ENCODE measurements at places on chromosomes 7 and 10.

- no peak for DNase-seq
These were observed 7.0 kb upstream of the RPEL1 start for GRCh38 chr10:103238506-103239252.

GRCh38 chr10:52756966-52757365, 15.6 kb downstream of the MBL2 start:
- no peak for DNase-seq

- no peak for DNase-seq
These were observed 14.9 kb downstream of the ZC3HAV1 start for GRCh38 chr7:139094596-139094995.

- DNase-seq = no peak
These were observed 171.6 kb upstream of the MKI67 start for GRCh38 chr10:128297709-128298378.

GRCh38 chr10:101573885-101574753, 13.9 kb downstream of the POLL start:
- DNase-seq = no peak

DNA sequence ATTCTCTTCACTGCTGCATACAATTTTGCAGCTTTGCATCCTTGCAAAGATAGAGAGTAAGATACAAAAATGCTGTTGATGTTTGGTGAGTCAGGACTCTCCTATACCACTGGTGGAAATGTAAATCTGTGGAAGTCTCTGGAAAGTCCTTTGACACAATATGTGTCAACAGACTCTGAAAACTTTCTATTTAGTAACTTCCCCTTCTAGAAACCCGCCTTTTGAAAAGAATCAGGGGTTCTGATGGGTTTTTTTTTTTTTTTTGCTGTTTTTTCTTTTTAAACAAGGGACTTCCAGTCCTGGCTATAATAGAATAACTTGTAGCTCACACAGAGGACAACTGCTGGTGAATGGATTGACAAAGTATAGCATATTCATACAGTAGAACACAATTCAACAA, 16.4 kb downstream of the NOD1 start:
- DNase-seq = no peak

DNA sequence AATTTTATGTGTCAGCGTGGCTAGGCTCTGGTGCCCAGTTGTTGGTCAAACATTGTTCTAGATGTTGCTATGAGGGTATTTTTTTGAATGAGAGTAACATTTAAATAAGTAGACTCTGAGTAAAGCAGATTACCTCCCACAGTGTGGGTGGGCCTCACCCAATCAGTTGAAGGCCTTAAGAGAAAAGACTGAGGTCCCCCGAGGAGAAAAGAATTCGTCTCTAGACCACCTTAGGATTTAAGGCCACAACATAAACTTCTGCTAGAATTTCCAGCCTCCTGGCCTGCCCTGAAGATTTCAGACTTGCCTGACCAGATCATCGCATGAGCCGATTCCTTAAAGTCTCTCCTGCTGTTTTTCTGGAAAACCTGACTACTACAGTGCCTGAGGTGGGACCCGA, 45.1 kb upstream of the SRGN start:
- DNase-seq = no peak

DNA sequence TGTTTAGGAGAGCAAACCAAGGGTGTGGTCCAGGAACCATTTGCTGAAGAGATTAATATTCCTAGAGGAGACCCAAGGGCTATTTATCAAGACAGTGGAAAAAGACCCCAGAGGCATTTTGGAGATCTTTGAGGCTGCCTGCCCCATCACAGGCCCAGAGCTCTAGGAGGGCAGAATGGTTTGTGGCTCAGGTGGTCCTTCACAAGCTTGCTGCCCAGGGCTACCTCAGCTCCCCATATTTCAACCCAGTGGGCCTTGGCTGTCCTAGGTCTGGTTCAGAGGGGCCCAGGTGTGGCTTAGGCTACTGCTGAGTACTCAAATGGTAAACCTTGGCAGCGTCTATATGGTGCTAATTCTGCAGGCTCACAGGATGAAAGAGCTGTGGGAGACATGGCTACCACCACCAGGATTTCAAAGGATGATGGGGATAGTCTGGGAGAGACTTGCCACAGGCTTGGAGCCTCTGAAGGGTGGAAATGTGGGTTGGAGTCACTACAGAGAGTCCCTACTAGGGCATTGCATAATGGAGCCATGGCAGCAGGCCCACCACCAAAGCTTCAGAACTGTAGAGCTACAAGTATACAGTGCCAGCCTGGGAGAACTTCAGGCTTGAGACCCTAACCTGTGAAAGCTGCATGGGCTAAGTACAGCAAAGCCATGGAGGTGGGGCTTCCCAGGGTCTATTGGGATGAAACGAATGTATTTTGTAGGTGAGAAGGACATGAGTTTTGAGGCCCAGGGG, 24.3 kb downstream of the PTEN start:
- no peak for DNase-seq

GRCh38 chr10:391305-391704, 256.1 kb downstream of the ZMYND11 start:
- no peak for DNase-seq

GRCh38 chr10:132281915-132282666, 25.7 kb downstream of the STK32C start:
- peak; percentile 20 for DNase-seq

DNA sequence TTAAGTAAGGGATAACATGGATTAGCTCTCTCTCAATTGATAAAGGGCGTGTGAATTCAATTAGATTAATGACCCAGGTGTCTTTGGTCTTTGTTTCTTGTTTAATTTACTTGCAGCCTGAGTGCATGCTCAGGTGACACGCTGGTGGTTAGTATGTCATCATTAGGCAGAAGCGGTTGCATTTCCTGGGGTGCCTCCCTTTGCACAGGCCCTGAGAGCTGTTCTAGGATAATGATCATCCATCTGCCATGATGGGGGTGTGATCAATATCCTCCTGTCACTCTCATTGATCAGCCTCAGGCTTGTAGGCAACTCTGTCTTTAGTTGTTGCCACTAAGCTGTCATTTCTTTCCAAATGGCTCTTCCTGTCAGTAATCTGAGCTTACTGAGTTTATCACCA, 99.6 kb upstream of the NPS start:
- DNase-seq = no peak

DNA sequence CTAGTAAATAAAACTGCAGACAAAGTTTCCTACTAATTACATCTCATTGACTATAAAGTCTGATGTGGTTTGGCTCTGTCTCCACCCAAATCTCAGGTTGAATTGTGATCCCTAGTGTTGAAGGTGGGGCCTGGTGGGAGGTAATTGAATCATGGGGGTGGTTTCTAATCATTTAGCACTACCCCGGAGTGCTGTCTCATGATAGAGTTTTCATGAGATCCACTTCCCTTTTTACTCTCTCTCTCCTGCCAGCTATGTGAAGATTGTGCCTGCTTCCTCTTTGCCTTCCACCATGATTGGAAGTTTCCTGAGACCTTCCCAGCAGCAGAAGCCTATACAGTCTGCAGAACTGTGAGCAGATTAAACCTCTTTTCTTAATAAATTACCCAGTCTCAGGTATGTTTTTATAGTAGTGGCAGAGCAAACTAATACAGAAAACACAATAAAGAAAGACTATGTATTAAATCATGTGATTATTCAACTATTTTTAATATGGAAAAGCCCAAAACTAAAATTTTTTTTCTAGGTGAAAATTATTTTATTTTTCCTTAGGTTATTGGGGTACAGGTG, 232.1 kb downstream of the FZD1 start:
- no peak for DNase-seq

- DNase-seq = no peak
These were observed 44.8 kb upstream of the KCNIP2 start for GRCh38 chr10:101888251-101888949.

DNA sequence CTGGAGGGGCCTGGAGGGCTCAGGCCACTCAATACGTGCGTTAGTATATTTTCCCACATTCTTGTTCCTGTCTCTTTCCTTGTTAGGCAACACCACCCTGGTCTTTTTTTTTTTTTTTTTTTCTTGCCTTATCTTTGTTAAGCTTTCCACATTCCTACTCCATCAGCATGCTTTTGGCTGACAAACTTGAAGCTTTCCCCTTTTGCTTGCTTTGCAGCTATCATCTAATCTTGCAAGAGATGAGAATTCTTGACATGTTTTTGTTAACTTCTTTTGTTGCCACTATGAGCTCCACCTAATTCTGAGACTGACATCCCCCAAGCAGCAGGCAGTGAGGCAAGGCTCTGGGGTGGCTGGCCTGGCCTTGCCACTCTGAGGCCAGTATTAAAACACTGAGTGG, 52.5 kb upstream of the NRP1 start:
- DNase-seq = no peak

DNA sequence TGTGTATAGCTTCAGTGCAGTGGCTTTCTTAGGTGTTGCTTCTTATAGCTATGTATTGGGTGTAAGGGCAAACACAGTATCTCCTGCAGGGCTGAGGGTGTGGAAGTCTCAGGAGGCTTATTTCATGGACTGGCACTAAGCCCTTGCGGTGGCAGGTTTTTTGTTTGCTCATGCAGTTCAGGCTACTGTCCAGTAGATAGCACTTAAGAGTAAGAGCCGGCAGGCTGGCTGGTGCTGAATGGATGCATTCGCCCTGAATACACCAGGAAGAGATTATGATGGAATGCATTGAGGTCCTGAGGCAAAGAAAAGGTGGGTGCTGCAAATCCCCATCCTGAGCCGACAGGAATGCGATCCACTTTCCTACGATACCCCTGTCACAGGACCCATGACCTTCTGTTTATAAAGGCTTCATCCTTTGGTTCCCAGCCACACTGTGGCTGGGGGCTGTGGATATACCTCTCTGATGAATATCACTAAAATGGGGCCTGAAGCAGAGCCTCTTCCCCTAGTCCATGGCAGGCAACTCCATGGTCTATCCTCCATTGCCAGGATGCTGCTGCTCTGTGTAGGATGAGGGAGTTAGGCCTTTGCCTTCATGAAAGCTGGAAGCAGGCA, 44.9 kb downstream of the ANXA8 start:
- DNase-seq = peak; percentile 0

GRCh38 chr7:2824026-2824677, 20.0 kb downstream of the GNA12 start:
- no peak for DNase-seq

DNA sequence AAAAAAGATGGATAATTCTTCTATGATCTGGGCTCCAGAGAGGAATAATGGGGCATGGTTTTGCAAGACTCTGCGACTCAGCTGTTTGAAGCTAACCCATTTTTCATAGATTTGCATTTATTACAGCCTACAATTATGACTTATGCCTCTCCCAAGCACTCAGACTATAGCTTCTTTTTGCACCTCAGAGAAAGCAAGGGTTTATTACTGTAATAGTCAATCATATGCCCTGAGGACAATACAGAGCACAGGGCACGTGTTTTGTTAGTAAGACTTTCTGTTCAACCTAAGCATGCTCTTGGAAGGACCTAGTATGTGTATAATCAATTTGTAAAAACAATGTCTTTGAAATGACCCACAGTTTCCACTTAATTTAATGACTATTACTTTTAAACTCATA, 221.2 kb downstream of the PARD3 start:
- no peak for DNase-seq

GRCh38 chr7:112010109-112010508, 196.1 kb downstream of the DOCK4 start:
- DNase-seq = no peak

DNA sequence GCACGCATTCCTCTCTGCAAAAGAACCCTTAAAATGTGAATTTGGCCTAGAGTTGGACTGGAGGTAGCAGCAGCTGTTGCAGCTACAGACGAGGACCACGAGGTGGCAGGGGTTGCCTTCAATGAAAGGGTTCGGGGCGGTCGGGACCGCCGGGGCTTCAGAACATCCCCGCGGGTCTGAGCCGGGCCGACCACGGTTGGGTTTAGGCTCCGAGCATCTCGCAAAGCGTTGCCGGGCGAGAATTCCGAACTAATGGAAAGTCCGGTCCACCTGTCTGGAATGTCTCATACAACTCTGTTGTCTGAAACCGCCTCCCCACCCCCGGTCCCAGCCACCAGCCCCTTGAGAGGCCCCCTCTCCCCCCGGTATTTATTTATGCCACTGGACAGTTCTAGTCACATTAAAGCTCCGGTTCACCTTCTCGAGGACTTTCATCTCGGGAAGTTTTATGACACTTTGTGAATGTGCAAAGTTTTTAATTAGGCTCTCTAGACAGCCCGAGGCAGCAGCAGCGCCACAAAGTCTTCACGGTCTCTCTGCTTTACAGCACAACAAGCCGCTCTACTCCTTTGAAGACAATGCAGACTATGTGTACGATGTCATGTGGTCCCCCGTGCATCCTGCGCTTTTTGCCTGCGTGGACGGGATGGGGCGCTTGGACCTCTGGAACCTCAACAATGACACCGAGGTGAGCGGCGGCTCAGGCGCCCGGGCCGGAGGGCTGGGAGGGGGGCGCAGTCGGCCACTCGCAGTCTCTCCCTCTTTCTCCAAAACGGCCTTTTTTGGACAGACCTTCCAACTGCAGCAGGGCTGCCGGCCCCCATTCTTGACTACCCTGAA, 246.2 kb downstream of the SLC25A13 start:
- DNase-seq = peak; percentile 90

All from NCI-H748 treated with DMSO at 0.1 percent for 48 hours (cell line).